Activated CD4-positive, alpha-beta memory T cell treated with anti-CD3 and anti-CD28 coated beads, Interleukin-2, amount 10 ng/mL, durations not matched to agents 7 days and 5 days (primary cell): ENCODE measurements at places on chromosomes 6 and 20. TPM values are rescaled to one million over a fixed set of nuclear protein-coding genes. Genes with fewer than 3 reads are reported as not detected.

GRCh38 chr6:135191508-135192255 lies 10.6 kb downstream of the MYB start:
- DNase-seq = no peak

DNA sequence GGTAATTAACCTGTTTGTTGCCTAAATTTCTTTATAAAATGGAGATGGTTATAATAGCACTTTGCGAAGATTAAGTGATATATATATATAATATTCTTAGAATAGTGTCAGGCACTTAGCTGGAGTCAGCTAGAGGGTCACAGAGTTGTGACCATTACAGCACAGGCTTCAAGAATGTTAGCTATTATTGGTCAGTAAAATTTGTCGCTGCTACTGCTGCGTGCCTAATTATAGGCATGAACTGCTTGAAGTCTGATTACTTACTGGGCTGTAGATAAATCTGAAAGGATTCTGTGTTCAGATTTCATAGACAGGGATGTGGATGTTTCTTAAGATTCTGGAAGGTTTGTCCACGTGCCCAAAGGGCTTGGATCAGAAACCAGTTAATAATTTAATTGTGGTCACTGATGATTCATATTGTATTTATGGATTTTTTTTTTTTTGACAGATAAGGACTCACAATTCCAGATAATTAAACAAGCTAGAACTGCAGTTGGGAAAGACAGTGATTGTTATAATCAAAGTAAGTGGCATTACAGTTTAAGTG lies 4.7 kb downstream of the SNRNP48 start:
- DNase-seq = no peak

DNA sequence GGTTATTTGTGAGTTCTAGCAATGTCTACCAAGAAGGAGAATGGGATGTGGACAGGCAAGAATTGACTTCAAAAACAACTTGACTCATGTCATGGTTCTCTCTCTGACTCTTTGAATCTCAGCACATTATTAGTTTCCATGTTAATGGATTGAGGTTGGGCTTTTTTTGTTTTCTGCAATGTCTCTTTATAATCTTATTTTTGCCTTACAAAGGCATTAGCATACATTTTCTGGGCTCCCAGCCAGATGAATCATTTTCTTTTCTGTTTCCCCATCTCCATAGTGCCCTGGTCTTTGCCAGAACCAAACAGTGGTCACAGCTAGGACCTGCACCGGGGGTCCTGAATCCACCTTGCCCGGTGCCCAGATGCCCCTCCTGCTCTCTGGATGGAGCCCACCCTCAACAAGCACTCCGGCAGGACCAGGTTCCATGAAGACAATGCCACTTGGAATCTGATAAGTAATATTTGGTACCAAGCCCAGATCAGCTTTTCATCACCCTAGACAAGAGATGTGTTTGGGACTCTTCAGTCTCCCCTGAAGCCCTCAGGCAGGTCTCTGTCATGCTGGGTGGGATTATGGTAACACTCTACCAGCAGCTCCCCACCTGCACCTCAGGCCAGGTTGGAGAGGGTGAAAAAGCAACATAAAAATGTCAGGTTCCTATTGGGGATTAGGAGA lies 266.7 kb upstream of the SULF2 start:
- no peak for DNase-seq

- no peak for DNase-seq
These were observed 122.6 kb downstream of the EDN3 start for GRCh38 chr20:59422872-59423544.

GRCh38 chr6:81575442-81575841 lies 177.0 kb downstream of the TENT5A start:
- no peak for DNase-seq

Gene PNLDC1
- 0.35 TPM for total RNA-seq

Gene BANF2
- total RNA-seq = not detected

Gene SEMG1
- not detected for total RNA-seq
